Breast epithelium (tissue), 4 donors: ENCODE measurements at places on chromosomes 13 and 19. TPM values are rescaled to one million over a fixed set of nuclear protein-coding genes. Genes with fewer than 3 reads are reported as not detected.
A peak's percentile ranks its signal among the peaks of the same experiment; 100 is the strongest.

- no peak for DNase-seq
Measured at GRCh38 chr13:89857502-89857901, 1490.0 kb upstream of the MIR17HG start.

GRCh38 chr19:14146789-14147216 lies 10.4 kb upstream of the ASF1B start:
- DNase-seq: peak; percentile 81

GRCh38 chr19:12834976-12835757 lies 788 bp upstream of the RTBDN start:
- no peak for DNase-seq

GRCh38 chr19:35261356-35262100 lies 7.2 kb upstream of the USF2 start:
- DNase-seq: peak; percentile 17

DNA sequence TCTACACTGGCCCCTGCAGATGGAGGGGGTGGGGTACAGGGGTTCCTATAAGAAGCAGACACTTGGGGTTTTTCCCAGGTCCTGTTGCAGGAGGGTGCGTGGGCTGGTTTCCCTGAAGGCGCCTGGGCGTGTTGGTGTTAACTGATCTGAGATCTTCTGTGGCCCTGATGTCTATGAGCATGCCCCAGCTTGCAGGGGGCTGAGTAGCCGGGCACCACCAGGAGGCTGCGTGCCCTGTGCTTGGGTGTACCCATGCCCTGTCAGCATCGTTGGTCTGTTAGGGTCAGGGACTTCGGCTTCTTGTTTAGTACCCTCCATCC lies 45.3 kb downstream of the CAPN12 start:
- DNase-seq: no peak

DNA sequence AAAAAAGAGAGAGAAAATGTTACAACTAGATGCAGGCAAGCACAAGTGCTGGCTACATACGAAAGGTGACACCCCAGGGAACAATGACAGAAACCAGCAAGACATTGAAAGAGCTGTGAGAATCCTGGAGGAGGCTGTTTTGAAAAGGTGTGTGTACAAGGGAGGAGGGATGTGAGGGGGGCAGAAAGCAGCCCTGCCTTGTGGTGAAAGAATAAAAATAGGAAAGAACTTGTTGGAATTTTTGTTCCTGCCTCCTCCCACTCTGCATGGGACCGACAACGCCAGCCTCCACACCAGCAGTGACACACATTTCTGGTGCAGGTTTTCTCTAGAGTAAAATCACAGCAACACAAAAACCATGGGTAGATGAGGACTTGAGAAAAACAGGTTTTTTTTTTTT lies 1258.6 kb downstream of the PCDH9 start:
- no peak for DNase-seq

DNA sequence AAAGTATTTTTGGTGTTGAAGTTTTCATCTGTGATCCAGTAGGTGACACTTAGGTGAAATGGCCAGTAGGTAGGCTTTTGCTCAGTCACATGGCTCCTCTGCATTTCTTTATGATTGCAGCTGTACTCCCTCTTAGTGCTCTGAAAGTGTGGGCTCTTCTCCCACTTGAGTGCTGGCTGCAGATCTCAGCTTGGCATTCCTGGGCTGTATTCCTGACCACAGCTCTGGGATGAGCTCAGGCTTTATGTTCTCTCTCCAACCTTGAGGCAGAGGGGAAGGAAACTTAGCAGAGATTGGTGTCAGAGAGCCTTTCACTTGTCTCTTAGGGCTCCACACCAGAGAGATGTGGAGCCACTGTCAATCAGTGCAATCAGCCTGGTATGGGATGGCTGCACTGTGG lies 254.3 kb downstream of the NDFIP2 start:
- no peak for DNase-seq

GRCh38 chr19:7461841-7462629 lies 26.8 kb downstream of the PEX11G start:
- no peak for DNase-seq

DNA sequence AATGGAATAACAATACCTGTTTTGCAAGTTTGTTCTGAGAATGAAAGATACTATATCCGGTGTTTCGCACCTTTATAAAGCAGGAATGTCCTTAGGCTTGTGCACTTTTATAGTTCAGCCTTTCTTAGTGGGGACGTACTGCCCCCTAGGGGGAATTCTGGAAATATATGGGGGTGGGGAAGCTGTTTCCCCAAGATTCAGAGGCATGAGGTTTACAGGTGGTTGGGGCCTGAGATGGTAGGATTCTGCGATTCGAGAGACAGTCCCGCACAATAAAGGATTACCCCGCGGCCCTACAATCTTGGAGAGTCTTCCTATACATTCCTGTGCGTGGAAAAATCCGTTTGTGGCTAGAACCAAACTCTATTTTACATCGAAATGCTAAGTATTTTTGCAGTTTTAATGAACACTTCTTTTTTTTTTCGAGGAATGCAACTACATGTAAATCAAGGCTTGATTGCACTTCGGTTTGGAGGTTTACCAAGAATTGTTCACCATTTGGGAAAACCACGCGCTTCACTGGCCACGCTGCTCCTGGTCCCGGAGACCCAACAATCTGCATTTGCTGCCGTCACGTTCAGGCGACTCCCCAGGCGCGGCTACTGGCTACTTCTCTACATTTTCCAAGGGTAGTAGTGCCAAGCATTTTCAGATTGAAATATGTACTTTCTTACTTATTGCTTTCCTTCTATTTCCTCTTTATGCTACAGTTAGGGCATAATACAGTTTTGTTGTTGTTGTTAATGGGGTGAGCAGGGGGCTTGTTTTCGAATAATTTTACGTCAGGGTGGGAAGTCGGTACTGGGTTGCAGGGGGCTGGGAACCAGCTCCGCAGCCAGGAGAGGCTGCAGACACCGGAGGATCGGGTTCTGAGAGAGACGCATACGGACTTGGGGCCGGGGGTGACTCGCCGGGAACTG lies 830 bp downstream of the NEK5 start:
- DNase-seq: no peak

DMKN gene
- total RNA-seq: 135 TPM

CDC34 gene
- 49.3 TPM for total RNA-seq

HRC gene
- total RNA-seq: 0.88 TPM
